Activated CD4-positive, alpha-beta T cell treated with anti-CD3 and anti-CD28 coated beads, Interleukin-2, amount 50 U/mL, for 4 hours (primary cell): ENCODE measurements at places on chromosomes 3 and 15.

DNA sequence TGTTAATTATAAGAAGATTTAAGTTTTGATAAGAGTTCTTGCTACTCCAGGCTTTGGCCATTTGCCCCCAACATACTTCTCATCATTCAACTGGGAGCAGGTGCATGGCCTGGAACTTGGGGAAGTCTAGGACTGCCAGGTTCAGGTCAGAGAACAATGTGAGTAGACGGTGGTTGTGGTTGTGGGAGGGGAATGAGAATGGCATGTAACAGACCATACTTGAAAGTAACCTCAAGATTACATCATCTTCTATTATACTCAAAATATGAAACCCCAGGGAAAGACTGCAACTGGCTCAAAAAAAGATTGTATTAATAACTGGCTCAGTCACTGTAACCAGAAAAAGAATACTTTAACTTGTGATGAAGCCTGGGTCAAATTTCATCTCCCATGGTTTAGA is 364.9 kb upstream of the DPPA4 start:
- no peak for DNase-seq

DNA sequence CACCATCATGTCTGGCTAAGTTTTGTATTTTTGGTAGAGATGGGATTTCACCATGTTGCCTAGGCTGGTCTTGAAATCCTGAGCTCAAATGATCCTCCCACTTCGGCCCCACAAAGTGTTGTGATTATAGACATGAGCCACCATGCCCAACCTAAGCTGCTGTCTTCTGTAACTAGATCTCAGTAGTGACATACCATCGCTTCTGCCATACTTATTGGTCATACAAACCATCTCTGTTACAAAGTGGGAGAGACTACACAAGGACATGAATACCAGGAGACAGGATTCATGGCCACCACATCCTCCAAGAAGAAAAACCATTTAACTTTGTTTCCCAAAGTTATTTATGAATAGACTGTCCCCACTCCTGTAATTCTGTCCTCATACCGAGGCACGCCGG is 81.3 kb downstream of the SMAD6 start:
- DNase-seq: no peak

DNA sequence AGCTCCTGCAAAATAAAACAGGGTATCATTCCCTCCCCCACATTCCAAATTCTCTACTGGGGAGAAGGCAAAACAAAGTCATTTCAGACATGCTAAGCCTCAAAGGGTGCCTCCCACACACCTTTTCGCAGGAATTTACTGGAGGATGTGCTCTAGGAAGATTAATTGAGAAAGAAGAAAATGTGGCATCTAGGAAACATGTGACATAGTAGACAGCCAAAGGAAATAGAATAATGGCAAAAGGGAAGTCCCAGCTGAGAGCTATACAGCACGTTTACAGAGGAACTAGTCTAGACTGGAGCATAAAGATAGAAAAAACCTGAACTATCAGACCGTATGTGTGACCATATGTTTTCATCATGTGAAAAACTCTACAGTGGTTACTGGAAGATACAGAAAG is 58.8 kb upstream of the MELTF start:
- no peak for DNase-seq

GRCh38 chr15:67744331-67745072 is 80.8 kb upstream of the SKOR1 start:
- DNase-seq: no peak

DNA sequence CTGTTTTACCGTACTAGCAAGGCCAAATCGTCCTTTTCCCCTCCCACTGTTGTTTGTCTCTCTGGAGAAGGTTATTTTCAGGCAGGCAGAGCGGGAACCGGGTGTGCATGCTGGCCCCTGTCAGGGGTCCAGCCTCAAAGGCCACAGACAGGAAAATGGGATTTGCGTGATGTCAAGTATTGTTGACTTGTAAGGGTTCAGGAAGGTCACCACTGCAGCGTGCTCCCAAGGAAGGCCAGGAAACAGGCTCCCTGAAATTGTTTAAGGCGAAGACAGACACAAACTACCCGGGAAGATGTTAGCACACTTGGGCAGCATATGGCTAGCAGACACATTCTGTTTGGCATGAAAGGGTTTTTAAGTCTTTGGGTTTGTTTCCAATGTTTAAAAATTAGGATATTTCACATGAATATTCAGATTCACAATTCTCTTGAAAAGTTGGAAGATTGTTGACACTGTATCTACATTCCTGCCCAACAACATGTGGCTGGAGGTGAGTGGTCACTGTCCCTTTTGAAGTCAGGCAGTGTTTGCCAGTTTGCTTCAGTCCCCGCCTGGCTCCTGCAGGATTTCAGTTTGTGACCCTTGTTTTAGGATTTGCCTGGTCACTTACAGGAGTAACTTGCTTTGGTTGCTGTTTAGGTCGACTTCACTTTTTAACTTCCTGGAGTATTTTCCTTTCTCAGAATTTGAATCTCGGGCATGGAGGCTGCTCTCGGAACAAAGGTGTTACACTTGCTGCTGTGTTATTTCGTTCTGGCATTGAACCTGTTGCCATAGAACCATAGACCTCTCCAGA is 90.4 kb downstream of the BDH1 start:
- DNase-seq: no peak

GRCh38 chr3:42120866-42121265 is 29.7 kb downstream of the TRAK1 start:
- no peak for DNase-seq
